ENCODE measurements at places on chromosomes 5 and 9.

- DNase-seq, result peak; percentile 47
These were observed 605 bp downstream of the CHSY3 start for GRCh38 chr5:129904667-129905472.

DNA sequence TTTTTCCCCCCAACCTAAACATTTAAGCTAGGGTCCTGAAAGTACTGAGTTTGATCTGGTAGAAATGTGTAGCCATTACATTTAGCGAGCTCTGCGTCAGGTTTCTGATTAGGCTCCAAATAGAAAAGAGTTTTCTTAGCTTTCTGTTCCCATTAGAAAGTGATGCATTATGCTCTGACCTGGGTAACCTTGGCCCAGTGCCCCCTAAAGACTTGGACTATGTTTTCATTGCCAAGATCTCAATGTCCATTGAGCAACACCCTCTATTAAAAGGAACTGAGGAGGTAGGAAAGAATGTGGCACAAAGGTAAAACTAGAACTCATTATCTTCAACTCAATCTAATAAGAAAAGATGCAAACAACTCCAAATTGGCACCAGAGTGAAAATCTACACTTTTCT is 358.9 kb upstream of the PCSK5 start:
- no peak for DNase-seq

DNA sequence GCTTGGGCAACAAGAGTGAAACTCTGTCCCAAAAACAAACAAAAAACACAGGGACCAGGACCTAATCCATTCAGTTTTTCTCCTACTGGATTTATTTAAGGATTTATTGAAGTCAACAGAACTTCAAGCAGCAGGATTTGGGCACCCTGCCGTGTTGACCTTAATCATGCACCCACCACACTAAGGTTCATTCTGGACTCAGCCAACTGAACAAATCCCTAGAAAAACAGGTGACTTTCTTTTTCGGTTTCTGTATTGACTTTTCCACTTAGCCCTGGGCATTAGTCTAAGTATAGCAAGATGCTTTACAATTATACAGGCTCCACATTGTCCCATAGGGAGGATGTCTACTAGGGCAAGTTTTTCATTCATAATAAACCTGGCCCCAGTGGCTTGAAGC is 30.0 kb downstream of the ZNF131 start:
- no peak for DNase-seq

DNA sequence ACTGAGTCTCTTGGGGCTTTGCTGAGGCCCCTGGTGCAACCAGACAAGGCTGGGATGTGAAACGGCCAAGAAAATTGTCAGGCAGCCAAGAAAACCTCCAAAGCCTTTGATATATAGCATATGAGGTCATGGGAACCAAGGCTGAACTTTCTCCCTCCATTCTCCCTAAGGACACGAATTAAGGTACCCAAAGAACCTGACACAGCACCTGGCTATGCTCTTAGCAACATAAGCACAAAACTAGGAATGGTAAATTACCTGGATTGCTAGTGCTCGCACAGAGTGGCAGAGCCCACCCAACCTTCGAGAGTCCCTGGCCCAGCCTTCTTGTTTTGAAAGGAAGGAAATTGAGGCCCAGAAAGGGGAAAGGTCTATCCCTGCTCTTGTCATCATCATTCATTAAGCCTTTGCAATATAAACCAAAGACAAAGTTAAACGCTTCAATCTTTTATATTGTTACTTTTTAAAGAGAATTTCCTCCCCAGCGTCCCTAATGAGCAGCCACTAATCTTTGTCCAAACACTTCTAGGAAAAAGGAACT is 220.0 kb upstream of the NR4A3 start:
- DNase-seq, result peak; percentile 34
